ENCODE measurements at places on chromosomes 7 and 10.

DNA sequence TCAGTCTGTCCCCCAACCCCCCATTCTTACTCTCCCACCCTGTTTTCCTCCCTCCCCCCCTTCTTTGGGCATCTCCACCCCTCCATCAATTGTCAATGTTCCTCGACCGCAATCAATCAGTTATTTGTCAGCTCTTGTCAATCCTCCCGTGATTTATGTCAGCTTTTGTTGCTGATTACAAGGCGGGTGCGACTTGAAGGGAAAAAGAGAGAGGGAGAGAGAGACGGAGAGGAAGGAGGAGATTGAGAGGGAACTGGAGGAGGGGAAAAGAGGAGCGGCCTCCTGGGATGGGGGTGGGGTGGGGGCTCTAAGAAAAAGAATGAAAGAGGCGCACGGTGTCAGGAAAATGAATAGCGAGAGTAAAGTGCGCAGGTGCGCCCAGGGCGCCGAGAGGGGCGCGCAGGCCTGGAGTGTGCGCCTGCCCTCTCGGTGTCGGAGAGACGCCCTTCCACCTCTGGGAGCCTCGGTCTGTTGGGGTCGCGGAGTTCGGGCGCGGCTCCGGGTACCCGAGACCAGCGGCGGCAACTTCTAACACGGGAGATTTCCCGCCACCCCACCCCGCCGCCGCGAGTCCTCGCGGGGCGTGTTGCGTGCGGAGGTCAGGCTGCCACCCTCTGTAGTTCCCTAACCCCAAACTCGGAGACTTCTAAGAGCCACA, 1.1 kb upstream of the ZNF503 start:
- no peak for DNase-seq

- no peak for DNase-seq
Measured at GRCh38 chr7:98913612-98914011, 35.3 kb downstream of the TRRAP start.

- no peak for DNase-seq
Measured at GRCh38 chr10:5575144-5575481, 50.4 kb downstream of the CALML3 start.

GRCh38 chr7:476736-477360, 42.8 kb downstream of the PDGFA start:
- no peak for DNase-seq

GRCh38 chr7:54907981-54908380, 110.8 kb upstream of the EGFR start:
- DNase-seq = no peak

DNA sequence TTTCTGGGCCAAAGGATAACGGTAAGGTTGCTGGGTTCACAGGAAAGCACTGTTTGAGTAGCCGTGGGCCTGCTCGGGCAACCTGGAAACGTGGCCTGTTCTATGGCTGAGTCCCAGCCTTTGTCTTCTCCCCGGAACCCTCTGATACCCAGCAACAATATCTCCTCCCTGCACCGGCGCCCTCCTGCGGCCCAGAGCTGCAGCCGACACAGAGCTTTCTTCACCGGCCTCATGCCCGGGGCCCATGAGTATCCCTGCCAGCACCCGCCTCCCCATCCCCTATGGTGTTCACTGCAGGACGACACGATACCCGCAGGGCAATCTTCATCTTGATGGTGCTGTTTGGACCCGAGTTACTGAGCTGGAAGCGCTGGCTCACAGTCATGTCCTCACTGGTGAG, 38.6 kb upstream of the NCAPG2 start:
- DNase-seq = no peak

- peak; percentile 89 for DNase-seq
Measured at GRCh38 chr7:2529161-2530070, 9.8 kb downstream of the LFNG start.

DNA sequence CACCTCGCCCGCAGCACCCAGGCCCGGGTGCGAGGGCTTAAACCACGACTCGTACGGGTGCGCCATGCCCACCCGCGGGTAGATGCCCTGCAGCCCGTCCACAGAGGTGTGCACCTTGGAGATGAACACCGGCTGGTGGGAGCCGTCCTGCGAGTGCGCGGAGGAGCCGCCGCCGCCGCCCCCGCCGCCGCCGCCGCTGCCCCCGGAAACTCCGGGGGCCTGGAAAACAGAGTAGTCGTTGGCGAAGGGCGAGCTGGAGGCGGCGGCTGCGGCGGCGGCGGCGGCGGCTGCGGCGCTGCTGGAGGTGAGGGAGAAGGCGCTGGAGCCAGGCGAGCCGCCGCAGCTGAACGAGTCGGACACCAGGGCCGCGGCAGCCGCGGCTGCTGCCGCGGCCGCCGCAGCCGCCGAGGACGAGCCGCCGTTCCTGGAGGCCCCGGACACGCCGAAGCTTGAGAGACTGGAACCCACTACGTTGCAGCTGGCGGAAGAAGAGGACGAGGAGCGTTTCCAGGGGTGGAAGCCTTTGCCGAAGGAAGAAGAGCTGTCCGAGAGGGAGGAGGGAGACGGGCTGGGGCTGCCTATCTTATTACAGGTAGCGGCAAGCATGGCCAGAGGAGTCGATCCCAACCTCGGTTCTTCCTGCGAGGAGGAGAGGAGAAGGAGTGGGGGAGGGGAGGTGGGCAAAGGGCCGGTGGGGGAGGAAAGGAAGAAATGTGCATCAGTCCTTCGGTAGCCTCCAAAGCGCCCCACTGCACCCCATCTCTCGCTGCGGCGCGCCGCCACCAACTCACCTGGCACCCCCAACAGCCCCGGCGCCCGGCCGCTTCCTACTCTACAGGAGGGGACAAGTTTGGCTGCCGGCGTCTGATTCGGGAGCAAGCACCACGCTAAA, 1.3 kb downstream of the SP8 start:
- no peak for DNase-seq

GRCh38 chr7:66178258-66178657, 26.9 kb upstream of the TPST1 start:
- DNase-seq = no peak
